ENCODE measurements at places on chromosomes 16 and 17.
A peak's percentile ranks its signal among the peaks of the same experiment; 100 is the strongest.

DNA sequence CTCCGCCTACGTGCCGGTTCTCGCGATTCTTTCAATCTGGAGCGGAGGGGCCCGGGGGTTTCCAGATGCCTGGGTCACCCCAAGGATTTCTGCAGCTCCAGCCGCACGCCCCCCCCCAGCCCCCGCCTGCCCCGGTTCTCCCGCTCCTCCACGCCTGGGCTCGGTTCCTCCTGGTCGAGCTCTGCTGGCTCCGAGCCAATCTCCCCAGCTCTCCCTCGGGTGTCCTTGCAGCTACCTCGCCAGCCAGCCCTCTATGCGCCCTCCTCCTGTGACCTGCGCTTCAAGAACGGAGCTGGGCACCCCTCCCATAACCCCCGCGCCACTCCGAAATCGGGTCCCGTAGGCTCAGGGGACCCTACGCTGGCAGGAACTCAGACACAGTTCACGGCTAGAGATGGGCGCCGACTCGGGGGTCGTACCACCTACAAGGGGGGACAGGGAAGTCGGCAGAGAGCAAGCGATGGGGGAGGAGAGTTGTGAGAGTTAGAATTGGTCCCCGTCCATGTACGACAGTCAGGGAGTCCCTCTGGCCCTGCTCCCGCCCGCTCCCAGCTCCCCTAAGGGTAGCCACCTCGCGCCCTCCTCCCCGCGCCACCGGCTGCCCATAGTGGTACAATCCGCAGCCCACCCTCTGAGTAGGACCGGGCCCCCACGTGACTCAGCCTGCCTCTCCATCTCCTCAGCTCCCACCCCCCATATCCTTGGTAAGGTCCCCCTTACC is 961 bp downstream of the FGF11 start:
- DNase-seq, result no peak

DNA sequence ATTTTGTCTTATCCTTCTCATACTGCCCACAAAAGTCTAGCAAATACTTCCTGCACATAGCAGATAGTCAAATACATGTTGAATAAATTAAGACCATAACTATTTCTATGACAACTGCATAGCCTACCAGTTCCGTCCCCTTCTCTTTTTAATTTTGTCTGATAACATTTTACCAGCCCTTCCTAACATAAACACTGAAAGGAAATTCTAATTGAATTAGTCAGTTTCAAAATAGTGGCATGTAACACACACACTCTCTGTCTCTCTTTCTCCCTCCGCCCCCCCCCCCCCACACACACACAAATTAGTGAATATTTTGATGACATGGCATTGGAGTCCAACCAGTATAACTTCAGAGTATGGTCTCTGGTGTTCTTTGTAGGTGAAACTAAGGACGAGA is 41.8 kb downstream of the TNRC6C start:
- DNase-seq, result peak; percentile 21

DNA sequence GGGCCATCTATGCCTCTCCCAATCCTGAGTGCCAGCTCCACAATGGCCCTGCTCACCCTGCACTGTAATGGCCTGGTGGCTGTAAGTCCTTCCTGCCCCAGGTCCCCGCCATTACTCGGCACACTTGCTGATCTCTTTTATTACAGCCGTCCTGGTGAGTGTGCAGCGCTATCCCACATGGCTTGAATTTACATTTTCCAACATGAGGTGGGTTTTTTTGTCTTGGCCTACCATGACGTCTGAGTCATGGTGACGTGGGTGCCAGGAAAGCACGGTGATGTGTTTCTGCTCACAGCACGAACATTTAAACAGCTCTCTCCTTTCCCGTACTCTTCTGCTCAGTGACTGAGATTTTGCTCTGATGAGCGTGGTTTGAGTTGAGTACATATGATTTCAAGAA is 55.2 kb upstream of the FOXF1 start:
- peak; percentile 75 for DNase-seq

- DNase-seq, result no peak
Observed at GRCh38 chr16:35744084-35744483, 2284.7 kb downstream of the TP53TG3F start.

DNA sequence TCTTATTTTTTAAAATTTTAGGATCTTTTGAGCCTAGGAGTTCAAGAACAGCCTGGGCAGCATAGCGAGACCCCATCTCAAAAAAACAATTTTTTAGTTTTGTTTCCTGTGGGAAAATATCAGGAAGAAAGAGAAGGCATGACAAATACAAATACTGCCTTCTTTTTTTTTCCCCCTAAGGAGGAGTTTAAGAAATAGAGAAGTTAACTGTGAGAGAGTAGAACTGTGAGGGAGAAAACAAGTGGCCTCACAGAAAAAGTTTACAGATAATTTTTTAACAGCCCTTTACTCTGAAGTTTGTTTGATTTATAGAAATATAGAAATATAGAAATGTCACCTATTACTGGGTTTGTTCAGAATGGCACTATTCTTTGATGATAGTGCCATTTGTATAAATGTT is 21.1 kb downstream of the TTYH2 start:
- DNase-seq, result no peak

All from AG04449 (cell line).